ENCODE measurements at places on chromosomes 1 and 21.

DNA sequence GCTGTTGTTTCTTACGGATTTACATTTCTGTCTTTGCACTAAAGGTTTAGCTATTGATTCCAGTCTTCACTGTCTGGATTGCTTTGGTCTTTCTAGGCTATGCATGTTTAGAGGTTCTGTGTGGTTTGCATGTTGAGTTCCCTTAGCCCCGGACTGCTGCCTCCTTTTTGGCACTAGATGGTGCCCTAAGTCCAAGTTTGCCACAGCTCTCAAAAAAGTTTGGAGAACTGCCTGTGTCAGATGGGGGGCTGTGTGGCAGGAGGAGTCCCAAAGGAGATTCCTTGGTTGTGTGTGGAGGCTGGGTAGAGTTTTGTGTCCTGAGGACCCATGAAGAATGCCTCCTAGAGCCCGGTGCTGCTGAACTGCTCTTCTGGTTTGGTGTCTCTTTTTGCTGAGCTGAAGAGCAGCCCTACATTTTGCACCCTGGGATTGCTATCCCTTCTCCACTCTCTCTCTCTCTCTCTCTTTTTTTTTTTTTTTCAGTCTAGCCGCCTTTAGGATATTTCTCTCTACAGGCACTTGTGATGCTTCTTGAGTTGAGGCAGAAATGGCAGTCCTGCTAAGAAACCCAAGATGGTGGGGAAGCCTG is 74.4 kb downstream of the PTGS2 start:
- no peak for DNase-seq

- no peak for DNase-seq
Observed at GRCh38 chr1:41024953-41025352, 3.4 kb upstream of the SLFNL1 start.

DNA sequence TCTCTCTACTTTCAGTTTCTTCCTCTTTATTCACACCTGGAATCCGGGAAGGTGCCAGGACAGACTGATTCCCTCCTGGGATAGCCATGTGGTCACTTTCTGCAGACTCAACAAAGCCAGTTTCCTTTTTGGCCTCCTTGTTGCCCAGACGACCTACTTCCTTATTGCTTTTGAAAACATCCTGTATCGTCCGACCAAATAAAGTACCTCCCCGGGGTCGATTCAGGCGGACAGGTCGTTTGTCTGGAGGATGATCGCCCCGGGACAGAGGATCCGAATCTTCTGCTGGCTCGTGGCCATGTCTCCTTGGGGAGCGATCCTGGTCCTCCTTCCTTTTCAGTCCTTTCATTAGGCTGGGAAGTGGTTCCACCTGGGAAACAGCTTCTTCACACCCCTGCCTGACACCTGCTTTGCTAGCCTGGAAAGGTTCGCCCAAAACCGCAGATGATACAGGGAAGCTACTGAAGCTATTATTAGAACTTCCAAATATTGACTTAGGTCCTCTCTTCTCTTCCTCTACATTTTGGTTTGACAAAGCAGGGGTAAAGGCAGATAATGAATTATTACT is 1.2 kb downstream of the MCM3AP start:
- no peak for DNase-seq

DNA sequence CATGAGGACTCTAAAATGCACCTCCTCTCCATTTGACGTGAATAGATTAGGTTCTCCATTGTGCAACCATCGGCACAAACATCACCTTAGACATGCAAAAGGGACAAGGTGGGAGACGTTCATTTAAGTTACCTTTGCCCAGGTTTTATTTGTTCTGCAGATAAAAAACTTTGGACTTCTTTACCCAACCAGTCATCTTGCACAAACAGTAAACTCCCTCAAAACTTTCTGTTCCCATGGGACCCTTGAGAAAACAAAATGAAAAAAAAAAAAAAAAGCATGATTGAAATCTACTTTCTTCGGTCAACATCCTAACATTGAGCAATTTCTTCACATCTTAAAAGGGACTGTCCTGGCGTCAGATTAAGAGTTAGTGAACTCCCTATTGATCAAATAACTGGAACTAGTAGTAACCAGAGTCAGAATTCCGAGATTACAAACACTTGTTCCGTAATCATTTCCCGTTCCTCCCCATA is 31.4 kb upstream of the PROX1 start:
- DNase-seq: no peak

- no peak for DNase-seq
Observed at GRCh38 chr1:18646091-18646785, 15.6 kb downstream of the PAX7 start.

DNA sequence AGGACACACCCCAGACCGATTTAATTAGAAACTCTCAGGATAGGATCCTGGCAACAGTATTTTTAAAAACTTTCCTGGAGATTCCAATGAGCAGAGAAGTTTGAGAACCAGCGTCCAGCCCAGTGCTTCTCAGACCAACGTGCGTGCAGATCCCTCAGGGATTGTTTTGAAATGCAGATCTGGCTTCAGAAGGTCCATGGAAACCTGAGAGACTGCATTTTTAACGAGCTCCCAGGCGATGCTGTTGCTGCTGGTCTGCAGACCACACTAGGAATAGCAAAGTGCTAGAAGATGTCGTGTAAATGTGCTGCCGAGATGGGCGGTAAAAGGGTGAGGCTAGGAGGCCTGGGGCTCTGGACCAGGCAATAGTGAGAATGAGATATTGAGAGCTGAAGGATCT is 18.4 kb upstream of the CASQ1 start:
- no peak for DNase-seq

GRCh38 chr1:167442142-167442848 is 76.0 kb downstream of the CD247 start:
- DNase-seq: peak; percentile 67

DNA sequence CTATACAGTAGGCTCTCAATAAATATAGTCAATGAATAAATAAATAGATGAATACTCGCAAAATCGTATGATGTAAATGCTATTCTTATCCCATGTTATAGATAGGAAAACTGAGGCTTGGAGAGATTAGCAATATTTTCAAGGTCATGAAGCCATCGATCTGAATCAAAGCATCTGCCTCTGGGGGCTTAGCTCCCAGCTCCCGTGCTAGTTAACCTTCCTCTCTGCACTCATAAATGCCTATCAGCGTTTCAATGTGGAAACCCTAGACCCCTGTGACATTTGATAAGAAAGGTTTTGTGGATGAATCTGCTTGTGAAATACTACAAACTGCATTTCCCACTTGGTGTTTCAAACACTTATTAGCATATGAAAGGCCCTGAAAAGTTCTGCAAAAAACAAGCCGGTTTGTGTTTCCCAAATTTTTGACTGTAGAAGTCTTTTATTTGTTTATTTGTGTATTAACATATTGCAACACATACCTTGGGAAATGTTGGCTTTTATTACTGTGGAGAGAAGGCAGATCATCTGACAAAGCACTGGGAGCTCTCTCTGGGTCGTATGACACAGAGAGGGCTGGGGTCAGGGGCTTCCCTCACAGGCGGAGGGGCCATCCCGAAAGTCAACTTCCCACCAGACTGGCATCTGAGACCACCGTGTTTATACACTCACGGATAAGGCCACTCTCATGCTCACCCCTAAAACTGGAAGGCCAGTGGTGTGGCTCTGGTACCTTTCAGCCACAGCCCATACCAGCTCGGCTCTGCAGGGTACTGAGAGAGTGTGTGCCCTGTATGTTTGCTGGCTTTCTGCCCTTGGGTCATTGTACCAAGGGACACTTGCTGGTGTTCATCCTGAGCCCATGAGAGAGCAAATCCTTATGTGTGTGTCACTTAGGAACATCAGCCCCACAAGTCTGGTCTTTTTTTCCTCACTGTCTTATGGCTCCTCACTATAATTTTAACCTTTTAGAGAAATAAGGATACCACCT is 993 bp upstream of the PROK1 start:
- no peak for DNase-seq

- no peak for DNase-seq
Observed at GRCh38 chr1:112264010-112264409, 132.0 kb upstream of the CTTNBP2NL start.

DNA sequence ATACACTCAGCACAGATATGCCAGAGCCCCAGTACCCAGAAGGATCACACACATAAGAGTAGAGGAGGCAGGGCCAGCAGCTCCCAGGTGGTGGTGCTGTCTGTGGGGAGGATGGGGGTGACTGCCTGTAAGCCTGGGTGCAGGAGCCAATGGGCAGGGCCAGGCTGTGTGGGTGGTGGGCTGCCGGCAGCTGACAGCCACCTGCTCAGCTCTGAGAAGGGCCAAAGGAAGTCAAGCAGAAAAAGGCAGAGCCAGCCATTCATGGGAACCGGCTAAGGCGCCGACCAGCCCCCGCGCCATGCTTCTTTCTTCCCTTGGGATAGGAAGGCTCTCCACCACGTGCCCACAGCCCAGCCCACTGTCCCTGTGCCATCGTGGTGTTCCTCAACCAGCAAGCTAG is 14.1 kb downstream of the PIK3C2B start:
- DNase-seq: no peak

DNA sequence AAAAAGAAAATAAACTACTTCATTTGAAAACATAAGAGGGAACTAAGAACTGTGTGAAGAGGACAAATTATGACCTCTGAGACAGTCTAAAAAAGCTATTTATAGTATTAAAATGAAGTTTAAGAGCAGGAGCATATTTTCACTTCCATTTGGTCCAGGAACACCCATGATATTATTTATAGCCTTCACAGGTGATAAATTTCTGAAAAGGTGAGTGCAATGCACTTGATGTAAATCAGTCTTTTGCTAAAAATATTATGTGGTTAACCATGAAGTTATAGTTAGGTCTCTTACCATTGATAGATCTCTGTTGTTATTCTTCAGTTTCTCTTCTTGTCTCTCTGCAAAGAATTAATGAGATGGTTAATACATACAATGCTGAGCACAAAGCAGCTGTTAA is 14.7 kb downstream of the TMCO1 start:
- DNase-seq: no peak

DNA sequence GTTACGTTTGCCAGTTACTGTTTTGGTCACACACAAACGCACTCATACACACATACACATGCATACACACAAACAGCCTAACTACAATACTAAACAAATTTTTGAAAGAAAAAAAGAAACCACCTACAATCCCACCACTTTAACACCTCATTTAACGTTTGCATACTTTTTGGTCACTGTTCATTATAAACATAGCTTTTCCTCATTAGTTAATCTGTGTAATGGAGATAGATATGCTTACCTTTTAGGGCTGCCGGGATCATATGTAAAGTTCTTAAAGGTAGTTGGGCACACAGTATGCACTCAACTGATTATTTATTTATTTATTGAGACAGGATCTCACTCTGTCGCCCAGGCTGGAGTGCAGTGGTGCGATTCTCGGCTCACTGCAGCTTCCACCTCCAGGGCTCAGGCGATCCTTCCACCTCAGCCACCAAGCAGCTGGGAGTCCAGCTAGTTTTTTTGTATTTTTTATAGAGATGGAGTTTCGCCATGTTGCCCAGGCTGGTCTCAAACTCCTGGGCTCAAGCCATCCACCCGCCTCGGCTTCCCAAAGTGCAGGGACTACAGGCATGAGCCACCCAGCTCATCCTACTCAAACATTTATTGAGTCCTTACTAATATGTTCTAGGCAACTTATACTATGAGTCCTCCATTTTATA is 677 bp upstream of the BCL10 start:
- DNase-seq: no peak

GRCh38 chr1:27879374-27880082 is 7.2 kb downstream of the THEMIS2 start:
- DNase-seq: peak; percentile 36

DNA sequence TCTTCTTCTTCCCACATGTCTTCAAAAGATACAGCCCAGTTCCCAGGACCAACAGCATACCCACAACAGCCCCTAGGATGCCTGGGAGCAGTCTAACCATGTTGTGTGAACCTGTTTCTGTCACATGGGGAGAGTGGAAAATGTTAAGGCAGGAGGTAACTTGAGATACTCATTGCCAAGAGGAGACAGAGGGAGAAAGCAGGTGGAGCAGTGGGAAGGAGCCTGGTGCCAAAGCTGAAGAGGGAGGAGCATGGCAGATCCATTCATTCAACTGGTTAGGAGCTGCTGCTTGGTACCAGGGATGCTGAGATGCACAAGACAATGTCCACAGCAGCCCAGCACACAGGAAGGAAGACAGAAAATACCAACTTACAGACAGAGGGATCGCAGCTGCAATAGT is 149.8 kb upstream of the ETV3 start:
- no peak for DNase-seq

- DNase-seq: no peak
Observed at GRCh38 chr1:35603468-35603867, 30.4 kb downstream of the TFAP2E start.

DNA sequence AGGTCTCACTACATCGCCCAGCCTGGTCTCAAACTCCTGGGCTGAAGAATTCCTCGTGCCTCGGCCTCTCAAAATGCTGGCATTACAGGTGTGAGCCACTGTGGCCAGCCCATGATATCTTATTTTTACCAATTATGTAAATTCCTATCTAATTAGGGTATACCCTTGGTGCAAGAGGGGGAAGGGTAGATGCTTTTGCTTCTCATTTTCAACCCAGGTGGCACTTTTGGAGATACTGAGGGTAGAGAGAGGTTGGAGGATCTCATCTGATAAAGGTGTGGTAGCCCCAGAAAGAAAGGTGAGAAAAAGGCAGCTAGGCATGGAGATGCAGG is 17.4 kb downstream of the ENSA start:
- DNase-seq: no peak

GRCh38 chr1:152029144-152029928 is 7.5 kb downstream of the S100A11 start:
- DNase-seq: no peak

GRCh38 chr1:17630986-17631385 is 91.5 kb downstream of the ARHGEF10L start:
- no peak for DNase-seq

All from breast epithelium (tissue), 4 donors.